ENCODE measurements at places on chromosomes 16 and 17.

- DNase-seq: no peak
These were observed 93.6 kb upstream of the TBX2 start for GRCh38 chr17:61306003-61306402.

DNA sequence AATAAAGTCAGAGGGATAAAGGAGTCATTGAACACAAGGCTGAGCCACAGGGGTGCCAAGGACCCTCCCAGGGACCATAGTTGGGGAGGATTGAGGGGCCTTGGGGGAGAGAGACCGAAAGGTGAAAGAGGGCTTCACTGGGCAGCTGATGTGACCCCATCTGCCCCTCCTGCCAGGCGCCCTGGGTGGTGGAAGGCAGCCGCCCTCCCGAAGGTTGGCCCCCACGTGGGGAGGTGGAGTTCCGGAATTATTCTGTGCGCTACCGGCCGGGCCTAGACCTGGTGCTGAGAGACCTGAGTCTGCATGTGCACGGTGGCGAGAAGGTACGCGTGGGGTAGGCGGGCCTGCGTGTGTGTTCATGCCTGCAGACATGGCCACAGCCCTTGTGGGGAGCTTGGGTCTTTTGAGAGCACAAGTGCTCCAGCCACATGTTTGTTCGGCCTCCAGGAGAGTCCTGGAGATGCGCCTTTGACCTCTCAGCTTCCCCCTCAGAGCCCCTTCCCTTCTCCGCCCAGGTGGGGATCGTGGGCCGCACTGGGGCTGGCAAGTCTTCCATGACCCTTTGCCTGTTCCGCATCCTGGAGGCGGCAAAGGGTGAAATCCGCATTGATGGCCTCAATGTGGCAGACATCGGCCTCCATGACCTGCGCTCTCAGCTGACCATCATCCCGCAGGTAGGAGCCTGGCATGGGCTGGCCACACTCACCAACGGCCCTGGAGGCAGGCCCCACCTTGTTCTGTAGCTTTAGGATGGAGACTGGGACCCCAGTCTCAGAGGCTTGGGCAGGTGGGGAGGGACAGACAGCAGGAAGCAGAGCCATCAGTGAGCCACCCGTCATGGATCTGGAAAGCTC, 24.1 kb downstream of the ANKRD40 start:
- DNase-seq: no peak

DNA sequence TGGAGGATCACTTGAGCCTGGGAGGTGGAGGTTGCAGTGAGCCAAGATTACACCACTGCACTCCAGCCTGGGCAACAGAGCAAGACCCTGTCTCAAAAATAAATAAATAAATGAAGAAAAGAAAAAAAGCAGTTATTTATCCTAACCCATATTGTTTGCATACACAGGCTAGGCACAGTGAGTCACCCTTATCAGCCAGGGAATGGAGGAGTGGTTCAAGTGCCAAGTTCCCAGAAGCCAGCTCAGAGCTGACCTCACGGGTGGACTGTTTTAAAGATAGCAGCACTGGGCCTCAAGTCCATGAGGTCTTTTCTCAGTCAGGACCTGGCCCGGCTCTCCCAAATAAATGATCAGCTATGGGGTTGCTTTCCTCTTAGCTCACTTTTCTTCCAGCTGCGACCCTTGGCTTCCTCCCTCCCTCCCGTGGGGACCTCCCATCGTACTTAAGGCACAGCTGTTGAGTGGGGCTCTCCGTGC, 22.6 kb upstream of the MGAT5B start:
- no peak for DNase-seq

GRCh38 chr16:7731141-7731540, 398.5 kb downstream of the RBFOX1 start:
- no peak for DNase-seq

GRCh38 chr17:81838753-81839255, 4.0 kb upstream of the PPP1R27 start:
- no peak for DNase-seq

GRCh38 chr16:23742766-23743165, 12.1 kb upstream of the CHP2 start:
- DNase-seq: no peak
